ENCODE measurements at places on chromosomes 3 and 15. TPM values are rescaled to one million over a fixed set of nuclear protein-coding genes. Genes with fewer than 3 reads are reported as not detected.

CCR8 gene
- not detected for total RNA-seq

BSN gene
- 0.35 TPM for total RNA-seq

PIGZ gene
- 4.6 TPM for total RNA-seq

ECT2 gene
- total RNA-seq = 14.1 TPM

CHSY1 gene
- 25.6 TPM for total RNA-seq

NRROS gene
- 20.7 TPM for total RNA-seq

DNA sequence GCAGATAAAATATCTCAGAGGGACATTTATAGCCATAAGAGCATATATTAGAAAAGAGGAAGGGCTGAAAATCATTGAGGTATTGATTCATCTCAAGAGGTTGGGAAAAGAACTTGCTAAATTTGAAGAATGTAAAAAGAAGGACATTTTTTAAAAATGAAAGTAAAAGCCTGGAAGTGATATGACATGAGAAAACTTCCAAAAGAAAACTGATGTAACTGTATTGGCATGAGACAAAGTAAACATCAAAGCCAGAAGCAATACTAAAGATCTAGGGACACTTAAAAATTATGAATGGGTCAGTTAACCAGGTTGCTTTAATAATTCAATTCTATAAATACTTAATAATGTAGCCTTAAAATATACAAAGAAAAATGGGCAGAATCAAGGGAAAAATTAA is 31.9 kb downstream of the CEP63 start:
- DNase-seq = no peak
- peaks cover 10% of the 10 kb centered on the region for H3K4me1 ChIP-seq
- no peak overlapping the region for H3K4me3 ChIP-seq
- H3K36me3 ChIP-seq = no peaks in the 10 kb centered on the region

DNA sequence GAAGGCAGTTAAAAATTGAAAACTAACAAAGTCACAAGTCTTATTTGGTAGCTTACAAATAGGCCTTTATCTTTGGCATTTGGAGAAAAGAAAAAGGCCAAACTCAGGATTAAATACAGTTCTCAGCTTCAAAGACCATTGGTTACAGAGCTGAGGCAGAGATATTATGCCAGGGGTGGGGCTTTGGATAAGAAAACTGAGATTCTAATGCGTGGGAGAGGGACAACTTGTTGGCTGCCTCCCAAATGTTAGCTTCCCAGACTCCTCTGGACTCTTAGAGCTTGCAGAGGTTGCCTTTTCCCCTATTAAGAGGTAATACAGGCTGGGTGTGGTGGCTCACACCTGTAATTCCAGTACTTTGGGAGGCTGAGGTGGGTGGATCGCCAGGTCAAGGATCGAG is 231.8 kb downstream of the SQOR start:
- no peaks in the 10 kb centered on the region for H3K4me1 ChIP-seq
- H3K4me3 ChIP-seq = no peak overlapping the region
- no peaks in the 10 kb centered on the region for H3K27me3 ChIP-seq
- no peak for DNase-seq
- H3K36me3 ChIP-seq = no peaks in the 10 kb centered on the region

DNA sequence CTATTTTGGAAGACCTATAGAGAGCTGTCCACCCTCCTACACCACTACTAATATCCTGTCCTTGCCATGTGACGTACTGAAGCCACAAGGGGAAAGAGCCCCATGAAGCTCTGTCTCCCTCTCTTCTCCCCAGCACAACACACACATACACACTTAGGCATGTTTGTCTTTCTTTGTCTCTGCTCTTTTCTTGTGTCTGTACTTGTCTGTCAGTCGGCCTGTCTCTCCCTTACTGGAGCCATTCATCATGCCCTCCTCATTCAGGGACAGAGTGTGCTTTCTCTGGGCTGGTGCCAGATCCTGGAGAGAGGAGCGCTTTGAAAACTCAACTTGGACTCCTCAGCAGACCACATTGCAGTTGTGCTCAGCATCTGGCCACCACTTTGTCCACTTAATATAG is 47.6 kb downstream of the PSMD6 start:
- no peak overlapping the region for H3K4me3 ChIP-seq
- peaks cover 100% of the 10 kb centered on the region for H3K4me1 ChIP-seq
- H3K27me3 ChIP-seq = no peaks in the 10 kb centered on the region
- DNase-seq = no peak
- peaks cover 9% of the 10 kb centered on the region for H3K36me3 ChIP-seq

GRCh38 chr15:94212291-94212690 is 19.1 kb upstream of the MCTP2 start:
- H3K27ac ChIP-seq = no peak overlapping the region
- H3K4me3 ChIP-seq = no peak overlapping the region
- no peak for DNase-seq
- no peaks in the 10 kb centered on the region for H3K36me3 ChIP-seq

DNA sequence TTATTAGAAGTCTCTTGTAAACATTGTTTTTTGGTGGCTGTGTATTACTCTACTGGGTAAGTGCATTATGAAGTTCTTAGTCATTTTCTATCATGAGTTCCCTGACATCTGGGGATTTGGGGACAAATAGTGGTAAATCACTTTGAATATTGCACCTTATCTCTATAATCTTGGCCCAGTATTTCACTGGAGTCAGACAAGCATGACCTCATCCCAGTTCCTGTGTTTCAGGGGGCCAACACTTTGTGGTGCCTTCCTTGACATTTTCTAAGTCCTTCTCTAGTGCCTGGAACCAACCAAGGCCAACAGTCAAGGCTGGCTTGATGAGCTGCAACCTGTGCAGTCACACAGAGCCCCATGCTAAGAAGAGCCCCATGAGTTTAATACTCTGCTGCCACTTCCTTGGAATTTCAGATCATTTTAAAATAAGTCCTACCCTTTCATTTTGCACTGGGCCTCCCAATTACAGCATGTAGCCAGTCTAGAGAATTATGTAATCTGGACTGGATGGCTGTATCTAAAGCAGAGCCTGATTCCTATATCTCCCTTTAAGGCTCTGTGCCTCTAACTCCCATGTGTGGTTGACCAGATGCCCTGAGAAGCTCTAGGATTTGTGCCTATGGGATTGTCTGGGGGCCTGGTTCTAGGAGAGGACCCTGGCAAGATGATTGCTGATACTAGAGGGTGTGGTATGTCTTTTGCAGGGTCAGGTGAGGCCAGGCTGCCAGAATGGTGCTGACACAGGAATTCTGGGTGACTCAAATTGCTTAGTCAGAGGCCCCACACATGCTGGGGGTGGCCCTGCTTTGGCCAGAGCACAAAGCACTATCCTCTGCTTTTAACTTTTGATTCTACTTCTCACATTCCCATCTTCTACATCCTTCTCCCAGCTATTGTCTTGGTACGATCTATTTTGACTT is 319.6 kb upstream of the TBC1D5 start:
- H3K27me3 ChIP-seq = no peaks in the 10 kb centered on the region
- no peak for DNase-seq
- no peak overlapping the region for H3K27ac ChIP-seq
- no peaks in the 10 kb centered on the region for H3K4me1 ChIP-seq
- no peak overlapping the region for H3K4me3 ChIP-seq

DNA sequence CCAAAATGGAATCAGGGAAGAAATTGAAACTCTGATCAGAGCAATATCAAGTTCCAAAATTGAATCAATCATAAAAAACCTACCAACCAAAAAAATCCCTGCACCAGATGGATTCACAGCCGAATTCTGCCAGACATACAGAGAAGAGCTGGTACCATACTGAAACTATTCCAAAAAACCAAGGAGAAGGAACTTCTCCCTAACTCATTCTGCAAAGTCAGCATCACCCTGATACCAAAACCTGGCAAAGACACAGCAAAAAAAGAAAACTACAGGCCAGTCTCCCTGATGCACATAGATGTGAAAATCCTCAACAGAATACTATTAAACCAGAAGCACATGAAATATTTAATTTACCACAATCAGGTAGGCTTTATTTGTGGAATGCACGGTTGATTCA is 118.1 kb downstream of the MYRIP start:
- H3K4me3 ChIP-seq = no peak overlapping the region
- no peaks in the 10 kb centered on the region for H3K27me3 ChIP-seq
- no peaks in the 10 kb centered on the region for H3K4me1 ChIP-seq
- no peak for DNase-seq
- H3K27ac ChIP-seq = no peak overlapping the region
- H3K36me3 ChIP-seq = no peaks in the 10 kb centered on the region

- H3K4me3 ChIP-seq = no peak overlapping the region
- H3K36me3 ChIP-seq = no peaks in the 10 kb centered on the region
- H3K27me3 ChIP-seq = no peaks in the 10 kb centered on the region
- no peak for DNase-seq
Observed at GRCh38 chr3:173983343-173983742, 585.8 kb downstream of the NLGN1 start.
